CD8-positive, alpha-beta memory T cell (primary cell): ENCODE measurements at places on chromosomes 13 and 19.
A peak's percentile ranks its signal among the peaks of the same experiment; 100 is the strongest.

- no peak for DNase-seq
Measured at GRCh38 chr19:54955376-54955775, 8.0 kb upstream of the NLRP7 start.

DNA sequence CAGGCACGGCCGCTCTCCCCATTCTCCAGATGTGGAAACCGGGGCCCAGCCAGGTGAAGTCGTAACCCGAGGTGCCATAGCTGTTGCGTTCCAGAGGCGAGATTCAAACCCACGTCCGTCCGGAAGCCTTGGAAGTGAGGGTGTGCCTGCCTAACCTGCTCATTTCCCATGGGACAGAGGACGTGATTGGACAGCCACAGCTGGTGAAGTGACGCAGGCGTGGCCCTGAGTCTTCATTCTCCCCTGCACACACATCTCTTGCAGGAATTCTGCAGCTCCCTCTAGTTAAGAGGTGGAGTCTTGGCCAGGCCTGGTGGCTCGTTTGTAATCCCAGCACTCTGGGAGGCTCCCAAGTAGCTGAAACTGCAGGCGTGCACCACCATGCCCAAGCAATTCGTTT, 16.8 kb downstream of the MEIS3 start:
- no peak for DNase-seq

- no peak for DNase-seq
Measured at GRCh38 chr13:53405616-53406015, 377.0 kb downstream of the OLFM4 start.

- no peak for DNase-seq
Measured at GRCh38 chr19:46721269-46722003, 4.5 kb upstream of the PRKD2 start.

GRCh38 chr13:41200126-41200525, 5.8 kb upstream of the KBTBD7 start:
- no peak for DNase-seq

- DNase-seq: no peak
Measured at GRCh38 chr19:32671883-32672593, 2.9 kb downstream of the ANKRD27 start.

DNA sequence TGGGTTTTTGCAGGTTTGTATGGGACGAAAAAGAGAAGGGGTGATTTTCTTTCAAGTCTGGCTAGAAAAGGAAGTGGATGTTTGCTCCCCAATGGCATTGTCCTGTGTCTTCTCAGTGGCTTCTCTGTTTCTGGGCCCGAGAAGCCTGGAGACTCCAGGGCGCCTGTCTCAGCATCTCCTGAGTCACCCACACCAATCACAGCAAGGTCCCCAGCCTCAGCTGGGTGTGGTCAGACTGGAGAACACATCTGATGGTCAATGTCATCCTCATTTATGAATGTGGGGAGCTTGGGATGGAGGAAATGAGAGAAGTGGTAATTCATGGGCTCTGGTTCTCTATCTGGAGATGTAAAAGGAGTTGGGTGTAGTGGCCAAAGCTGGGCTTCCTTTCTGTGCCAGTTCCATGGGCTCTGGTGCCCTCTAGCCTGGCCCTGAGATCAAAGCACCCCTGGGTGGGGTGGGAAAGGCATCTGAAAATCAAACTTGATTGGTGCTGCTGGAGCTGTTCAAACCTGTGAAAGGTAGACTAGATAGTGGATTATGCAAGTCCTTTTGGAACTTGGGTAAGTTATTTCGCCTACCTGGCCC, 13.4 kb downstream of the RASL11A start:
- DNase-seq: no peak

DNA sequence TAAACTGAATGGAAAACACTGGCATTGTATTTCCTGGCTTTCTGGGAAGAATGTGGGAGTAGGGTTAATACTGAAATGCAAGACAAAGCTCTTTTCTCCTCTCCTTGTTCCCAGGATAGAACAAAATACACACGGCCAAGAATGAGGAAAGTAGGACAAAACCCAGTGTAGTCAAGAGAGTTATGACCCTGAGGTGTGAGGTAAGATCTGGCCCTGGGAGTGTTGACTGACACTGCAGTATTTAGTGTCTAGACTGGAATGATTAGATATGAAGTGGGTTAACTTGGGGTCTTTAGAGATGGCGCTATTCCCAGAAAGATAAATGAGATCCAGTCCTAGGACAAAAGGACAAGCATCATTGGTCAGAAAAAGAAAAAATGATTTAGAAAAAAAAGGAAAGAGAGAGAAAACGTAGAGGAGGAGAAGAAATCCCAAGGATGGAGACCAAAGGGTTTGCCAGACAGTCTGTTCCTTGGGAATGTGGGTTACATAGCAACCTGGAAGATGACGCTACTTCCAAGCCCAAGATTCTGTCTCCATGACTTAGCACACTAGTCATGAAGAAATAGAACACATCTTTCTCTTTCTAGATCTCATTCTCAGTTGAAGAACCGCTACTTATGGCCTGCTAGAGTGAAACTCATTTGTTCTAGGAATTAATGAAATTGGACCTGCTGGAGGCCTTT, 543.6 kb upstream of the GPC6 start:
- no peak for DNase-seq

DNA sequence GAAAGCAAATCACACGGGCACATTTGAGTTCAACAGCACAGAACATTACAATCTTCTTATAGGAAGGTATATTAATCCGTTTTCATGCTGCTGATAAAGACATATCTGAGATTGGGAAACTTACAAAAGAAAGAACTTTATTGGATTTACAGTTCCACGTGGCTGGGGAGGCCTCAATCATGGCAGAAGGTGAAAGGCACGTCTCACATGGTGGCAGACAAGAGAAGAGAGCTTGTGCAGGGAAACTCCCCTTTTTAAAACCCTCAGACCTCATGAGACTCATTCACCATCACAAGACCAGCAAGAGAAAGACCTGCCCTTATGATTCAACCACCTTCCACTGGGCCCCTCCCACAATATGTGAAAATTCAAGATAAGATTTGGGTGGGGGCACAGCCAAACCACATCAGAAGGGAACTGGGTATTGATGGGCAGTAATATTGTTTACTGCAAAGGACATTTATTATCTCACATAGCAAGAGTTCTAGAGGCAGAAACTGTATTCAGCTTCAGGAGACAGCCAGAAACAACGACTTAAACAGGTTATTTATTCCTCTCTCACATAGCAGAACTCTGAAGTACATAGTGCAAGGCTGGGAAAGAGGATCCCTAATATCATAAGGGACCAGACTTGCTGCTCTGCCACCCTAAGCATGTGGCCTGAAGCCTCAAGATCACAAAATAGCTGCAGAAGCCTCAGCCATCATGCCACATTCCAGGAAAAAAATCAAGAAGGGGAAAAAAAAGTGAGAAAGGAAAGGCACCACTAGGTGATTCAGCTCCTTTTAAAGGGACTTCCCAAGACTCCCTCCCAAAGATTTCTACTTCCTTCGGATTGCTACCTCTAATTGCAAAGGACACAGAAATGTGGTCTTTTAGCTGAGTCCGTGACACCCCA, 23.1 kb downstream of the FXYD5 start:
- no peak for DNase-seq

- no peak for DNase-seq
Measured at GRCh38 chr13:95898256-95898655, 154.9 kb downstream of the UGGT2 start.

GRCh38 chr19:32896516-32897214, 27.1 kb upstream of the SLC7A9 start:
- DNase-seq: no peak

GRCh38 chr13:99347911-99348451, 40.8 kb upstream of the GPR183 start:
- DNase-seq: no peak

GRCh38 chr13:50131920-50132903, 117.0 kb downstream of the KCNRG start:
- peak; percentile 20 for DNase-seq

- no peak for DNase-seq
Measured at GRCh38 chr19:19654441-19654840, 9.0 kb downstream of the ATP13A1 start.

DNA sequence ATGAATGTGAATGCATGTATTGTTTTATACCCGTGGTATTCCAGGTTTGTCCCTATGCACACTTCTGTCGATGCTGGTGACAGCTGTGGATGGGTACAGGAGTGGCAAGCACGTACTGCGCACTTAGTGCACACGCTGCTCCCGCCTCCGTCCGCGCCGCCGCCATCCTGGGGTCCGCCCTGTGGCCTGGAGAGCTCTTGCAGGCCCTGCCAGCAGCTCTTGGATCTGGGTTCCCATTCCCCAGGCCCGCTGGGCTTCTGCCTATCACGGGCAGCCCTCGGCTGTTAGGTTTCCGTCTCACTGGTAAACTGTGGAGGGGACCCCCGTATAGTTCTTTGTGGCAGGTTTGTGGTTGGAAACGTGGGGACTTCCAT, 4.0 kb downstream of the GNA11 start:
- no peak for DNase-seq

DNA sequence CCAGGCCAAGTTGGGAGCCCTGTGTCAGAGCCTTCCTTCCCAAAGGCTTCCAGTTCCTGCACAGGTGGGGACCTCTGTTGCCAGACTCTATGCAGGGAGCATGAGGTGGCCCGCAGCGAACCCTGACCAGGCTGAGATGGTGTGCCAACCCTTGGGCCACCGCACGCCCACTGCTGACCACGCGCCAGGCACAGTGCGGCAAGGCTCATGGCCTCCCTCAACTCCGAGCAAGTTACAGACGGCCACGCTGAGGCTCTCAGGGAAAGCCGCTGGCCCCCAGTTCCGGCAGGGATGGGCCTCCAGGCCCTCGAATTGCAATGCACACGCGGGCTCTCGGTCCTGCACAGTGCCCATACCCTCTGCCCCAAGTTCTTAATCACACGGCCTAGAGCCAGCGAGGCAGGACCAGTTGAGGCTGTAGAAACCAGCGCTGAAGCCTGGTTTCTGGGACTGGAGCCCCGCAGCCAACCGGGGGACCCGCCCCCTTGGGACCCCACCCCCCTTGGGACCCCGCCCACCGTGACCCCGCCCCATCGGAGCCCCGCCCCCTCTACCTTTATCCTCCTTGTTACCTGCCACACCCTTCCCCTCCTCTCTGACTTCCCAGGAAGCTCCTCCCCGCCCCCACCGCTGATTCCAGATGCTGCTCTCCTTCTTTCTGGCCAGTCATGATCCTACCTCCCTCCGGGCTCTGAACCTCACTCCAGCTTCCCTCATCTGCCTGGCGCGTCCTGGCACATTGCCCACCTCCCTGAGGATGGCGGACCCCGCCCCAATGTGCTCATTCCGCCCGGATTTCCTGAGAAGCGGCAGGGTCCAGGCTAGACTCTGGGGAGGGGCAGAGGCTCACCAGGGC, 6.0 kb downstream of the PEX11G start:
- no peak for DNase-seq

DNA sequence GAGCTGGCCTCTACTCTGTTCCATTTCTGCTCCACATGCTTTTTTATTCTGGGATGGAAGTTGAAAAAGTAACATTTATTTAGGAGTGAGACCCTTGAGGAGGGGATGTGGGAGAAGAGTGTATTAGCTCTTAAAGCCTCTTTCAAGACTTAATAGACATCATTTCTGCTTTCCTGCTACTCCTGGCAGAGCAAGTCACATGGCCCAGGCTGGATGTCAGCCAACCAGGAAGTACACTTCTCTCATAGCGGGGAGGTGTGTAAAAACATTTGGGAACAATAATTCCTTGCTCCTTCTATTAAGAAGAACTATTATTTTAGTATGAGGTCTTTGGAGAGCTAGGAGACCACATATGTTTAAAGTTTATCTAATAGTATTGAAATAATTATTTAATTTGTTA, 40.6 kb upstream of the FAM216B start:
- DNase-seq: no peak

DNA sequence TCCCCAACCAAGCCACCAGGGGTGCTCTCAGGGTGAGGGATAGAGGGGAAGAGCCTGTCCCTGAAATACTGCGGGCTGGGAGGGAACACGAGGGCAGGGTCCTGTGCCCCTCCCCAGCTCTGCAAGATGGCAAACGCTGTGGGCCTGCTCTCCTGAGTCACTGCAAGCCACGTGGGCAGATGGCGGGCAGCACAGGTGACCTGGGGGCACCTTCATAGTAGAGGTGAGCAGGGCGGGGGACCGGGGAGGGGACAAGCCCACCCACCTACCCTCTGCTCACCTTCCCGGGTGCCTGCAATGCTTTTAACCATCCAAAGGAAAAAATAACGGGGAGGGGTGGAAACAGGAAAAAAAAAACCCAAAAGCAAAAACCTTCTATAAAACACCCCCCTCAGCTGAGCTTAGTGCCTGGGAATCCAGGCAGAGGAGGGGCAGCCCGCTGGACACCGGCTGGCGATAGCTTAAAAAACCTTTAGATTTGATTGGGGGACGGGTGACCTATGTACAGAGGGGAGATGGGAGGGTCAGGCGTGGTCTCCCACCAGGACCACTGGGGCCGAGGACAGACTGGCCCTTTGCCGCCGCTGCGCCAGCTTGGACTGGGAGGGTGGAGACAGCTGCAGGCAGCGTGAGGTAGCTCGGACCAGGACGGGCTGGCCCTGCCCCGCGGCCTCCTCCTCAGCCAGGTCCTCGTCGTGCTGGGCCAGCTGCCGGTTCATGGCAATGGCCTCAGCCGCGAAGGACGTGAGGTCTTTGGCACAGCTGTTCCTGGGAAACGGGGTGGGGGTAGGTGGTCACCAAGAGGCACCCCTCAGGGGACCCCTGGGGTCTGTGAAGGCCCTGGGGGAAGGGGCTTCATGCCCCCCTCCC, 11.7 kb downstream of the MKNK2 start:
- peak; percentile 48 for DNase-seq

DNA sequence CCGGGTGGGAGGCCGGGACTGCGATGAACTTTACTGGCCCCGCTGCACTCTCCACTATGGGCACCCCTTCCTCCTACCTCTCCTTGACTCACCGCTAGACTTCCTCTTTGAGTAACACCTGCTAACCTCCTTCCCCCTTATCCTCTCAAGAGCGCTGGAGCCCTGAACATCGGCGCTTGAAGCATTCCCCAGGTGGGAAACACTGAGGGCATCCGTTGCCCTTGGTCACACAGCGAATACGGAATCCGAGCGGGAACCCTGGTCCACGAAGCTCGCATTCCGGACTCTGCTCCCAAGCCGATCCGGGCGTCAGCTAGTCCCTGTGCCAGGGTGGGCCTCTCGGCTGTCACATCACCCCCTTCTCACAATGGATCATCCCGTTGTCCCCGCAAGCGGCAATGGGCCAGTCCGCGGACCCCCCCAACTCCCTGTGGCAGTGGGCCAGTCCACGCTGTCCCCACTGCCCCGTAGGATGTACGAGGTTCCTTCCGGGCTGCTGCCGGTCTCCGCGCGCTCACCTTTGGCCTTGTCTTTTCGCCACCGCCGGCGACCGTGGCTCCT, 4.2 kb downstream of the LIPE start:
- DNase-seq: peak; percentile 42

- no peak for DNase-seq
Measured at GRCh38 chr19:34794066-34794960, 21.3 kb upstream of the ZNF599 start.
